GM04504 (cell line): ENCODE measurements at places on chromosomes 16 and 17.

DNA sequence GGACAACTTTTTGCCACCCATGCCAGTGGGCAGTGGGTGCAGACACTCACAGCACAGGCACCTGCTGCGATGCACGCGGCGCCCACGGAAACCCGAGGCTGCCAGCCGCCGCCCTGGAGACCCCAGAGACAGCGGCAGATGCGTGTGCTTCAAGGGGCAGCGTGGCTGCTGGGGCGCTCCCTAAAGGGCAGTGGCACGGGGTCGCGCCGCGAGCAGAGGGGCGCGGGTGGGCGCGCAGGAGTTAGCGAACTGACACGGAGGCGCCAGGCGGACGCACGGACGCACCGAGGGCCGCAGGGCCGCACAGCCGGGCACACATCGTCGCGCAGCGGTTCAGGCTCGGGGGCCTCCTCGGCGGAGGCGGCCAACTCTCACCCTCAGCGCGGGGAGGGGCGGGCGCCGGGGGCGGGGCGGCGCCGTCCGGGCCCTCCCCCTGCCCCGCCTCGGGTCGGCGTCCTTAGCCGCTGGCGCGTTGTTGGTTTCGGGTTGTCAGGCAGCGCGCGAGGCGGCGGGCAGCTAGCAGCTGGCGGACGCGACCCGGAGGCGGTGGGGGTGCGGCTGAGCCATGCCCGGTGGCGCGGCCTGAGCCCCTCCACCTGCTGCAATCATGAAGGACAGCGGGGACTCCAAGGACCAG, at the start of gene KIF19:
KIF19 (plus strand) TSS at position 484 of the 637 bp plus-strand sequence; CDS start at position 608, 124 bp downstream.
- DNase-seq: no peak

- DNase-seq: no peak
Observed at GRCh38 chr17:19391432-19391831, 4.4 kb upstream of the MFAP4 start.

GRCh38 chr17:49734515-49735490, 27.0 kb upstream of the SLC35B1 start:
- no peak for DNase-seq

GRCh38 chr16:56549161-56549560, 15.7 kb upstream of the MT4 start:
- DNase-seq: no peak

DNA sequence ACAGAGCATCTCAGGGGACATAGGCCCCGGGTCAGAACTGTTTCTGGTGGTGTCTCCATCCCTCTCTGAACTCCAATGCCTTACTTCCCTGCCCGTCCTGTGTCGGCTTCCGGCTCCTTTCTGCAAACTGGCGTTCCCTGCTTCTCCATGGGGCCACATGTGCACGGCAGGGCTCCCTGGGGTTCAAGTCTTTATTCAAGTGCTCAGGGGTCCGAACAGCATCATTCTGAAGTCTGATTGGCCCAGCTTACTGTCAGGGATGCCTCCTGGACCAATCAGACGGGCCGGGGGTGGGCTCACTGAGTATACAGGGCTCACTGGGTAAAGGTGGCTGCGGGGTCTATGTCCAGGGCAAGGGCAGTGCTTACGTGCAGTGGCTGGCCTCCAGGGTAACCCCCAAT, 17.1 kb downstream of the C16orf82 start:
- DNase-seq: no peak

- DNase-seq: peak; percentile 9
Observed at GRCh38 chr16:4862639-4863038, 15.4 kb downstream of the UBN1 start.

- DNase-seq: no peak
Observed at GRCh38 chr16:59635674-59636073, 901.6 kb upstream of the GOT2 start.

DNA sequence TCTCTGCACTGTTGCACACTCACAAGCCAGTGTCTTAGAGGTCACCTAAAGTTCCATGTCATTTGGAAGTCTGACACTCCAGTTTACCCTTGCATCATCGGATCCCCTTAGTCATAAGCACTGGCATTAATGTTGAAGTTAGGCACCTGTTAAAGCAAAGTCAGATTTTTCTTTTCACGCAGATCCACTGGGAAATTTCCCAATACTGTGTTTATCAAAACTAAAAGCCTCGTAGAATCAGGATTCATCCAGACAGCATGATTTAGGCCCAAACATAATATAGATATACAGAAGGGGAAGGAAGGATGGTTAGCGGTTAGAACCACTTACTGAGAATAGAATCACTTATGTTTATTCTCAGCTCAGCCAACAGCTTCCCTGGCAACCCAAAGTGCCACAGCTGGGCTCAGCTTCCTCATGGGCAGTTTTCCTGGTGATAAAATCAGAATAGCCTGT, 30.1 kb upstream of the HAPSTR1 start:
- DNase-seq: no peak

- DNase-seq: no peak
Observed at GRCh38 chr17:61248399-61248798, 151.2 kb upstream of the TBX2 start.

GRCh38 chr16:67544844-67545664, 16.4 kb downstream of the RIPOR1 start:
- DNase-seq: no peak

- no peak for DNase-seq
Observed at GRCh38 chr16:58850678-58851020, 116.5 kb upstream of the GOT2 start.

DNA sequence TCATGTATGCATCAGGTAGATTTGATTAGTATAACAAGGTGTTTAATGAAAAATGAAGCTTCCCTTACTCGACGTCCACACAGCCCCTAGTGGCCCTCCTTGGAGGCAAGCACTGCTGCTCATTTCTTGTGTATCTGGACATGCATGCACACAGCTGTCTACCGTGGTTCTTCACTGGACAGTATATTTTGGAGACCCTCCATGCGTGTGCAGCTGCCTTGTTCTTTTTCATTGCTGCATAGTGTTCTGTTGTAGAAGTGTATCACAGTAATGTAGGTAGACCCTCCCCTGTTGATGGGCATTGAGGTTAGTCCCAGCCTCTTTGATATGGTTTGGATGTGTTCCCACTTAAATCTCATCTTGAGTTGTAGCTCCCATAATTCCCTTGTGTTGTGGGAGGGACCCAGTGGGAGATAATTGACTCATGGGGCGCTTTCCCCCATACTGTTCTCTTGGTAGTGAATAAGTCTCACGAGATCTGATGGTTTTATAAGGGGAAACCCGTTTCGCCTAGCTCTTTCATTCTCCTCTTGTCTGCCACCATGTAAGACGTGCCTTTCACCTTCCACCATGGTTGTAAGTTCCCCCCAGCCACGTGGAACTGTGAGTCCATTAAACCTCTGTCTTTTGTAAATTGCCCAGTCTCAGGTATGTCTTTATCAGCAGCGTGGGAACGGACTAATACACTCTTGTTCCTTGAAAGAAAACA, 6.3 kb downstream of the CMIP start:
- DNase-seq: no peak

DNA sequence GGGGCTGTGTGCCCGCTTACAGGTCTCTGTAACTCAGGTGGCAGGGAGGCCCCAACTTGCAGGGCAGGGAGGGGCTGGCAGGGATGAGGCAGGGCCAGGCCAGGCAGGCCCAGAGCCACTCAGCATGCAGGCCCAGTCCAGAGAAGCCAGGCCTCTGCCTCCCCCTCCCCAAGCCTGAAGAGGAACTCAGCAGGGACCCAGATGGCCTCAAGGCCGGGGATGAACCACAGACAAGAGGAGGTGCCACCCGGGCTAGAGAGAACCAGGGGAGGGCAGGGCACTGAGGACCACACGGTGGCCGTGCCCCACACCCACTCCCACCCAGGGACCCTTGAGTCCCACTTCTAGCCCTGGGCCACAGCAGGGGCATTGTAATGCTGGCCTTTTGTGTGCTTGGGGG, 29.8 kb upstream of the EIF1 start:
- DNase-seq: no peak

DNA sequence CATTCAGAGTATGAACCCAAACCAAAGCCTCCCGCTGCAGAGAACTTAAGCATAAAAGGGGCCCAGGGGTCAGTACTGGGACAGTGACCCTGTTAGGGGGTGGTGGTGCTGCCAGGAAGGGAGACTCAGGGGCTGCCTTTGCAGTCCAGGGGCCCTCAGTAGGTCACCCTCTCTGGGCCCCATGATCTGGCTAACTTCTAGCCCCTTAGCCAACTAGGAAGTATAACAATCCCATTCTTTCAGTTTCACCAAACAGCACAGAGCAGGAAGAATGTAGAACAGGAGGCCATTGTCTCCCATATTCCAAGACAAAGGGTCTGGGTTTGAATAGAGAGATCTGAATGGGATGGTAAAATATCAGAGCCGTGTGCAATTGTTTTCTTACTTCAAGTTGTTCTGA, 378.6 kb upstream of the C16orf82 start:
- DNase-seq: no peak

- peak; percentile 69 for DNase-seq
Observed at GRCh38 chr17:64081802-64082799, 47.8 kb downstream of the ERN1 start.

DNA sequence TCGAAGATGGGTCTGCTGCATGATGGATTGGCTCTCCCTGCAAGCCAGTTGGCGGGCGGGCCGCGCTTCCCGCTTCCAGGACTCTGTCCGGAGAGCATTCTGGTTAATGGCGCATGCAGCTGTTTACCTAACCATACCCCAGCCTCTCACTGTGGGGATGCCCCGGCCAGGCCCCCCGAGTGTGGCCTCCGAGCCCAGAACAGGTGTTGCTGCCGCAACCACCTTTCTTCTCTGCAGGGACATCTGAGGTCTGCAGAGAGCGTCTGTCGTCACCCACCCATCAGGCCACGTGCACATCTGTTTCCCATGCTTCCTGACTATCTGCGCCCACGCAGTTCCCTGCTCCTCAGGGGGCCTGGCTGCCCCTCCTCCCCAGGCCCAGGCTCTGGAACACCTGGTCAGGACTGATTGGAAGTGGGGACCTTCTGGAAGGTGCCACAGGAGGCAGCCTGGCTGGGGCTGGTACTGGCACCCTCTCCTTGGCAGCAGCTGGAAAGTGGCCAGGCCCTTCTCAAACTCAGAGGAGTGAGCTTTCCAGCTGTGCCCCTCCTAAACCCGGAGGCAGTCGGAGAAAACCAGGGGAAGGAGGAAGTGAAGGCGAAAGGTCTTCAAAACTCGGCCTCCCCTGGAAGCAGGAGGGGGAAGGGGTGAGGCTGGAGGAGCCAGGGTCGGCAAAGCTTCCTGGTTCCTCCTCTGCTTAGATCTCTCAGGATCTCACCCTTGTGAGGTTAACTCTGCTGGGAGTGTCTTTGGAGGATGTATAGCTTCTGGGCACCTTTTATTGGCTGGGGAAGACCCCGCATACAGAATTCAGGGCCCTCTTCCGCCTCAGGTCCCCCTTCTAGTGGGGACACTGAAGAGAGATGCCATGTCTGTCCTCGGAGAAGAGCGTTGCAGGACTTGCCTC, 64.5 kb upstream of the CIBAR2 start:
- no peak for DNase-seq

DNA sequence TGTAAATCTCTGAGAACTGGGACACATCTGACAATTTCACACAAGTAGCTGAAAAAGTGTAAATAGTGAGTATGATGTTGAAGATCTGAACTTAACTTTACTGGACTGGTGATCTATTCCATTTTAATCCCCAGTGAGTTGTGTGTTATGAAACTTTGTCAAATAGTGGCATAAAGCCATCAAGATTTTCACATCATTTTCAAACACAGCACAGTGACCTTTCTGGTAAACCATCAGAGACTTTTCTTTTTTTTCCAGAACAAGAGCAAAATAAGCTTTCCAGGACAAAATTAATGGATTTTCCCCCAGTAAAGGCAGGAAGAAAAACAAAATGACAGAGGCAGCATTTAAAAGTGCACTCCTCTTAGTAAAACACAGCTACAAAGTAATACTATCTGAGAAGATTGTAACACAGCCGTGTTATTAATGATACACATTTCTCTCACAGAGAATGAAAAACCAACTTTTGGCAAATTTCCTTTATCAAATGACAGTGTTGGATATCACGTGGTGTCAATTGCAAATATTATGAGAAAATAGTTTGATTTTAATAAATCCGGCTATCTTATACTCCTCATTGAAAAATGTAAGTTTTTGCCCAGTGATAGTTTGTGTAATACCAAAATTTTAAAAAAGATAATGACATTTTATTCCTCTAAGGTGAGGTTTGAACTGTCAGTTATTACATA, 16.8 kb upstream of the COL1A1 start:
- no peak for DNase-seq

DNA sequence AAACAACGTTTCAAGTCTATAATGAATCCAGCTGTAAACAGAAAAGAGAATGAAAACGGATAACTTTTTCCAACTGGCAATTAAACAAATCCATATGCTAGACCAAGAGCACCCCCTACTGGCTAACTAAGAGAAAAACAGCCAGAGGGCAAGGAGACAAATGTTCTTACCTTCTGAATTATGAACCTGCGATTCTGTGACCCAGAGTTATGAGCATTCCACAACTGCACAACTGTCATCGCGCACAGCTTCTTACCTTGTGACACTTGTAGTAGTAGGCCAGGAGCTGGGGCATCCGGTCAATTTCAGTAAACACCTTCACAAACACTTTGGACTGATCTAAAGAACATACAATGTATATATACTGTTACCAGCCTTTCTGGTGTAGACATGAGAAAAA, 18.6 kb downstream of the COG7 start:
- DNase-seq: peak; percentile 28

DNA sequence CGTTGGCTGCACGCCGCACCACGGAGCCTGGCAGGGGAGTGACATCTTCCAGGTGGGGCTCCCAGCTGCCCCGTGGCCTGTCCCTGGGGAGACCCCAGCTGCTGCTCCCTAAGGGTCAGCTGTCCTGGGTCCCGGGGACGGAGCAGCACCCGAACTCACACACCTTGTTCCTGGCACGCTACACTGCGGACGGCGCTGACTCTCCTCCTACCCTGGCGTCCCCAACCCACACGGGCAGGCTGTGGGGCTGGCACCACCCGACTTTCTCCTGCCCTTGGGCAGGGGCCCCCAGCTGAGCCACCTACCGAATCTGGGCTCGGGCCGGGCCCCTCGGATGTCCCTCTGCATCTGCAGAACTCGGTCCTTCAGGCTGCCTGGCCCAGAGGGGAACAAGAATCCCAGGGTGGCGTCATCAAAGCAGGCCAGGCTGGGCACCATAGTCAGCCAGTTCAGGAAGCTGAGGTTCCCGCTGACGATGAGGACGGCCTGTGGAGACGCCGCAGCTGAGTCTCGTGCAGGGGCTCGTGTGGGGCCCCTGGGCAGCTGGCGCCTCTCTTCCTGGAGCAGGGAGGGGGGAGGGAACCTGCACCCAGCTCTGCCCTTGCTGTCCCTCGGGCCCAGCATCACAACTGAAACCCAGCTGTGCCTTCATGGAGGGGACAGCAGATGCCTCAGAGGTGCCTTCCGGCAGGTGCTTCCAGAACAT, 70.5 kb upstream of the GNG13 start:
- DNase-seq: no peak

DNA sequence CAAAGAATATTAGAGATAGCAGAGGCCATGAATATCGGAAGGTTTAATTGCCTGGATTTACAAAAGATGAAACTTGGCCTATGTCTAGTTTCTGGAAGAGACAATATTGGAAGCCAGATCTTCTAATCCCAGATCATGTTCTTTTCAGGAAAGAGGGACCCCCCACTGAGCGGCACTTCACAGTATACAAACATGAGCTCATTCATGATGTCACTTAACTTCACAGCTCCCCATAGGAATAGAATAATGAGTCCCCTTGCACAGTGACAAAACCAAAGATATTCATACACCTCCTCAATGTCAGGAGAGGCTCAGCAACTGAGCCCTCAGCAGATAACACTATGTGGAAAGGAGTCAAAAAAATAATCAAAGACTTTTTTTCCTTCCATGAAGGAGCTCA, 147.5 kb downstream of the CDH11 start:
- DNase-seq: no peak

- DNase-seq: no peak
Observed at GRCh38 chr16:65314627-65315008, 192.8 kb upstream of the CDH11 start.
